ENCODE measurements at places on chromosomes 7 and 10.

- DNase-seq = no peak
Measured at GRCh38 chr7:78443811-78444210, 645.2 kb downstream of the PHTF2 start.

DNA sequence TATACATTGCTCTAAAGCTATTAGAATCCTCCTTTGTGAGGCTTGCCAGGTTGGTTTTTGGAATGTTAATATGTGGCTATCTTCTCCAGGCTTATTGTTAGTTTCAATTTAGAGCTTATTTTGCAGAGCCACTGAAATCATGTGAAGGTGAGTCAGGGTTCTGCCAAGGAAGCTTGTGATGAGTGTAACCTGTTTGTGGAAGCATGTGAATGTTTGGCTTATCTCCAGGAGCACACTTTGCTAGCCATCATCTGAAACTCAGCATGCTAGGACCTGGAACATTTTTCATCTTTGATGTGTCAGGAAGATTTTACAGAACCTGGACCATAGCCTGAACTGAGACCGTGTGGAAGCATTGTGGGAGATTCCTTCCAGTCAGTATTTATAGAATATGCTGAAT is 197.3 kb downstream of the PPP1R9A start:
- DNase-seq = no peak

- peak; percentile 30 for DNase-seq
Measured at GRCh38 chr10:113320987-113321386, 231.9 kb upstream of the HABP2 start.

DNA sequence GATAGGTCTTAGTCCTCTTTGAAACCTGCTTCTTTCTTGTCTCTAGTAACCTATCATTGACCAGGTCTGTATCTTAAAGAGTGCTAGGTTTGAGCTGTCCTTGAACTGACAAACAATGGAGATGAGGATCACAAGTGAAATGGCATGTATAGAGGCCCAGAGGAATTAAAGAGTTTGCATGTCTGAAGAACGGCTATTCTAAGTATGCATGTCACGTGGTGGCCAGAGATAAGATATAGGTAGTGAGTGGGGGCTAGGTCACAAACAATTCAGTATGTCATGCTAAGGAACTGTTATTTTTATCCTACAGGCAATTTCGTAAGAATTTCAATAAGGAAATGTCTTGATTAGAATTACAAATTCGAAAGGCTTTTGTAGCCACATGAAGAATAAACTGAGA is 95.3 kb downstream of the SUGCT start:
- DNase-seq = no peak

GRCh38 chr7:77460057-77460486 is 43.9 kb upstream of the GSAP start:
- DNase-seq = no peak

DNA sequence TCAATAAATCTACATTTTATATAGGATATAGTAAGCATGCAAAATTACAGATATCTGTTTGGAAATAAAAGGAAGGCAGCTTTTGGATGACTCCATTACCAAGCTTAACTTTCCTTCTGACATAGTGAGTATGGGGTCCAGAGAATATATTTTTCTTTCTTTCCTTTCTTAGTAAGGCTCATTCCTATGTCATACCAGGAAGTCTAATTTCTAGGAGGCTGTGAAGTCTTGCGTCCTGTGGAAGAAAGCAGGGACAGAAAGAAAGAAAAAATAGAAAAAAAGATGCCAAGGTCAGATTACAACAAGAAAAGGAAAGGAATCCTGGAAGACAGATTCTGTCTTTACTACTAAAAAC is 36.3 kb downstream of the AKR1C8 start:
- no peak for DNase-seq

DNA sequence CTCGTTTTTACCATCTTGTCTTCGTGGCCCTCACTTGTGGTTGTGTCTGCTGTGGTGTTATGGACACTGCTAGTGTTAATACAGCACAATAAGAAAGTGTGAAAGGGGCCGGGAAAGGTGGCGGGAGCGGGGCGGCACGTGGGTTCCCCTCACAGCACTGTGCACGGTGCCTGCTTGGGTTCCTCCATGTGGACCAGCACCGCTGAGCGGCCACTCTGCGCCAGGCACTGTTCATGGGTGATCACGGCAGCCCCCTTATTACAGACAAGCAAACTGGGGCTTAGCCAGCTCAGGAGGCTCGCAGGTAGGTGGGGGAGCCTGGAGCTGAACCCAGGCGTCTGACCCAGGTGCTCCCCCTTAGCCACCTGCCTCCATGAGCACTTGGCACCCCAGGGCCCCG is 12.2 kb downstream of the SUN1 start:
- DNase-seq = no peak

GRCh38 chr10:69974551-69975155 is 78.0 kb upstream of the MACROH2A2 start:
- no peak for DNase-seq

- no peak for DNase-seq
Measured at GRCh38 chr10:103823706-103824272, 31.6 kb downstream of the SH3PXD2A start.

GRCh38 chr10:122554131-122555036 is 6.2 kb upstream of the DMBT1 start:
- DNase-seq = no peak

DNA sequence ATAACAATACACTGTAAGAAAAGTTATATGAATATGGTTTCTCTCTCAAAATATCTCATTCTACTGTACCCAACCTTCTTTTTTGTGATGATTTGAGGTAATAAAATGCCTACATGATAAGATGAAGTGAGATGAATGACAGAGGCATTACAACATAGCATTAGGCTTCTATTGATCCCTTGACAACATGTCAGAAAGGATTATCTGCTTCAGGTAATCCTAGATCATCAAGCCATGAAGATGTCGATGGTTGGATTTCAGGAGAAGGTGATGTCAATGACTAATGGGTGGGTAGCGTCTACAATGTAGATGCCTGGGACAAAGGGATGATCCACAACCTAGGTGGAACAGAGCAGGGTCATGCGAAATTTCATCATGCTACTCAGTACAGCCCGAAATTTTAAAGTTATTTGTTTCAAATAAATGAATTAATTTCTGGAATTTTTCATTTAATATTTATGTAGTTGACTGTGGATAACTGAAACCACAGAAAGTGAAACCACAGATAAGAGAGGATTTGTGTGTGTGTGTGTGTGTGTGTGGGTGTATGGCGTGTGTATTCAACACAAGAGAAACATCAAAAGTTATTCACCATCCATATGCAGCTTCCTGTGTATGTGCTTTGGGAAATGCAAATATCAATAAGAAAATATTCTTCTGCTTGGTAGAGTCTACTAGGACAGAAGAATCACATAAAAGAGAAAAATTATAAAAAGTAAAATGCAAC is 77.0 kb downstream of the MAGI2 start:
- no peak for DNase-seq

- DNase-seq = peak; percentile 33
Measured at GRCh38 chr7:143407287-143408251, 1.1 kb downstream of the EPHA1 start.

DNA sequence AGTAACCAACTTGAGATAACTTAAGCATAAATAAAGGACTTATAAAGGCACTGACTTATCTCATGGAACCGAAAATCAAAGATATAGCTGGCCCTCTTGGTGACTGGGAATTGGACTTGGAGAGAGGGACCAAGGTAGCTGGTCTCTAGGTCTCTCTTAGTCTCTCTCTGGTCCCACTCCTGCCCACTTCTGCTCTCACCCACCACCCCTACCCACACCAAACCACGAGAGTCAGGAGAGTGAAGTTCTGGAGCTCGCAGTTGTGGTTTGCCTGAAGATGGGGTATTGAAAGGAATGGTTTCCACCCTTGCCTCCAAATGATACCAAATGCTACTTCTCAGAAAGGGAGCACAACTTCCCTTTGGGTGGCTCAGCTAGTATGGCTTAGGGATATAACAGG is 216.3 kb downstream of the LRMDA start:
- DNase-seq = no peak

Measured in CD4-positive, alpha-beta T cell treated with Interferon alpha-2 for 1 hour (primary cell).